ENCODE measurements at places on chromosomes 11 and 22.

GRCh38 chr11:133708547-133709051 is 136.7 kb downstream of the SPATA19 start:
- DNase-seq, result no peak

- DNase-seq, result no peak
Observed at GRCh38 chr11:68347841-68348240, 35.5 kb downstream of the LRP5 start.

DNA sequence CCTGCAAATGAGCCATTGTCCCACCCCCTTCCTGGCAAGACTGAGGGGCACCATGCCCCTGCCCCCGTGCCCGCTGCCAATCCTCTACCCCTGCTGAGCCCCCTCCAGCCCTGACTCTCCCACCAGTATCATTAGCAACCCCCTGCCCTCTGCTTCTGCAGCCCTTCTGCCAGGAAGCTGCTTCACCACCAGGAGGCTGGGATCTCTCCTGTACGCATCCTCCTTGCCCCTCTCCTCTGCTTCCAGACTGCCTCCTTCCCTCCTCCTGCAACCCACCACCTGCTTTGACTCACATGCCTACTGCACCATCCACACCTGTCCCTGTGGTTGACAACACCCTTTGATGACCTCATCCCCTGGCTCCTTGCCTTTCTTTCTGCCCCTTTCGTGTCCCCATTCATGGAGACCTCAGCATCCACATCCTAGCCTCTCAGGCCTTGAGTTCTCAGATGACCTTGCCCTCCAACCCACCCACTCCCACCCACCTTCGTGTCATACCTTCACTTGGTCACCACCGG is 13.4 kb upstream of the PNPLA3 start:
- no peak for DNase-seq

GRCh38 chr11:72514331-72514730 is 80.0 kb upstream of the CLPB start:
- no peak for DNase-seq

GRCh38 chr11:113721462-113722066 is 15.5 kb upstream of the TMPRSS5 start:
- DNase-seq, result no peak

DNA sequence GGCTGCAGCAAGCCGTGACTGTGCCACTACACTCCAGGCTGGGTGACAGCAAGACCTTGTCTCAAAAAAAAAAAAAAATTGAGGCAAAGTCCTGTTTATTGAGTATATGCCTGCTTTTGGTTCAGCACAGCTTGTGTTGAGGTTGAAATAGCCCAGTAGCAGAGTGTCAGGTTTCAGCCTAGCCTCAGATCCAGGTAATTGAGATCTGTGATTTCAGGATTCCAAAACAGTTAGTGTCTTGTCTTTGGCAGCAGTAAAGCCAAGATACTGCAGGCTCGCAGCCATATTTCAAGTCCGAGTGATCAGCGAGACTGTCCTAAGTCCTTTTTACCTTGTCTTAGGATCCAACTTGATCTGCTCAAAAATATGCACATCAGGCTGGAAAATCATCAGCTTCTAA is 27.0 kb downstream of the CUL5 start:
- DNase-seq, result no peak

DNA sequence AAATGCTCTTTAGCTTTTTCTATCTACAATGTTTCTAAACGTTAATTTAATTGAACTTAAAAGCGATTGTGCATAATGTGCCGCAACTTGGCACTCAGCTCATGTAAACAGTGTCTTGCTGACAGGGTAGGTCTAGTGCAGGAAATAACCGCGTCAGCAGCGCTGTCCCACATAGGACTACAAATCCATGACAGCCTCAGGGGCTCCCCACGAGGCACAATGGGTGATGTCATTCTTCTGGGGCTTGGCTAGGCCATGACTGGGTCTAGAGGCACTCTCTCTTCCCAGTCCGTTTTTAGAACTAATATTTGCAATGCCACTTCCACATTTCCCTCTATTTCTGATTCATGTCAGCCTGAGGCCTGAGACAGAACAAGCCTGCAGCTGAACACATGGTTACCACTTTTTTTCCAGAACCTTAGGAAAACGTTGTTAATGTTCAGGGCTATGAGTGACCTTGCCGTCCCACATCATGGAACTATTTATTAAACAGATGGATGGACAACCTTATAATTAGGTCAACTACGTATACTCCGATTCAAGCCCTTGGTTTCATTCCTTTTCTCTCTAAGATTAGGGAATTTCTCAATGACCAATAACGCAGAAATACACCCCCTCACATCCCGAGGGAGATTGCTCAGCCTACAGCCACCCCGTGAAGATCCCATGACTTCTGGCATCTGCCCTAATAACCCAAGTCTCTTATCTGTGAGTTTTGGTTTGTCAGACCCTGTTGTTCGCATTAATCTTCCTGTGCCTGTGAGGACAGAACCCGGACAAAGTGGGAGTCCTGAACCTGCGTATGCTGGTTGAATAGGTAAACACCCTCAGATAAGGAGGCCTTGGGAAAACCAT is 19.4 kb upstream of the SNX32 start:
- DNase-seq, result no peak

GRCh38 chr22:35991168-35991567 is 37.5 kb downstream of the RBFOX2 start:
- DNase-seq, result no peak

Data from stimulated activated CD4-positive, alpha-beta T cell treated with anti-CD3 and anti-CD28 coated beads, TNF-alpha, amount 100 ng/mL, for 4 hours (primary cell).